Stimulated activated CD8-positive, alpha-beta memory T cell treated with anti-CD3 and anti-CD28 coated beads, Interleukin-15, amount 100 ng/mL, for 24 hours (primary cell): ENCODE measurements at places on chromosomes 1 and 21.
A peak's percentile ranks its signal among the peaks of the same experiment; 100 is the strongest.

DNA sequence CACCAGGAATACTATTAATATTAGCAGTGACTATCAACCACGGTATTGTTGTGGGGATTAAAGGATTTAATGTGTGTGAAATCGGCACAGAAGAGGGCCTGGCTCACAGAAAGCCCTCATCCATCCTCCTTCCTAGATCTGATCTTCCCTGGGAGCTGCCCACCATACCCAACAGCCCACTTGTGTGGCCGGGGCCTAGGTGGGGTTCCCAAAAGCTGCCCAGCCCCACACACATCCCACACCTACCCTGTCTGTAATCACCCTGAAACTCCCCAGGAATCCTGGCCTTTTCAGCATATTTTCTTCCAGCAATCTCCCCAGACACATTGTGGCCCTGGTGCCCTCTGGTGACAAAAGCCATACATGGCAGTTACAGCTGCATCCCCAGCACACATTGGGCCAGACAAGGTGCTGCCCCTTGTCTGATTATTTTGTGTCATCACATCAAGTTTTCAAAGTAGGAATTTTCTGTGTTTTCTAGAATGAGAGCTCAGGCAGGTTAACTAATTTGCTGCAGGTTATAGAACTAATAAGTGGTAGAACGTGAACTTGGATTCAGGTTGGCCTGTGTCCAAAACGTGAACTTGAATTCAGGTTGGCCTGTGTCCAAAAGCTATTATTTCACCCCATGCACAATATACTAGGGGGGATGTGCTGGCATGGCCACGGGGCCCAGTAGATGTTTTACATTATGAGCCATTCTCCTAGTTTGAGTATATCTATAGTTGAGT is 5.3 kb upstream of the SLC6A9 start:
- DNase-seq = peak; percentile 17

GRCh38 chr1:37438037-37438868 is 36.1 kb upstream of the ZC3H12A start:
- no peak for DNase-seq

GRCh38 chr1:112063781-112064728 is 74.6 kb upstream of the KCND3 start:
- no peak for DNase-seq

GRCh38 chr1:4837031-4837600 is 182.7 kb downstream of the AJAP1 start:
- DNase-seq = no peak
